ENCODE measurements at places on chromosomes 13 and 19. TPM values are rescaled to one million over a fixed set of nuclear protein-coding genes. Genes with fewer than 3 reads are reported as not detected.

- no peak overlapping the region for H3K4me3 ChIP-seq
- H3K27ac ChIP-seq: no peak overlapping the region
- no peaks in the 10 kb centered on the region for H3K36me3 ChIP-seq
- no peak for DNase-seq
- no peaks in the 10 kb centered on the region for H3K27me3 ChIP-seq
These were observed 577.2 kb downstream of the SLITRK5 start for GRCh38 chr13:88248393-88248792.

SLC10A2 gene
- not detected for total RNA-seq

DNA sequence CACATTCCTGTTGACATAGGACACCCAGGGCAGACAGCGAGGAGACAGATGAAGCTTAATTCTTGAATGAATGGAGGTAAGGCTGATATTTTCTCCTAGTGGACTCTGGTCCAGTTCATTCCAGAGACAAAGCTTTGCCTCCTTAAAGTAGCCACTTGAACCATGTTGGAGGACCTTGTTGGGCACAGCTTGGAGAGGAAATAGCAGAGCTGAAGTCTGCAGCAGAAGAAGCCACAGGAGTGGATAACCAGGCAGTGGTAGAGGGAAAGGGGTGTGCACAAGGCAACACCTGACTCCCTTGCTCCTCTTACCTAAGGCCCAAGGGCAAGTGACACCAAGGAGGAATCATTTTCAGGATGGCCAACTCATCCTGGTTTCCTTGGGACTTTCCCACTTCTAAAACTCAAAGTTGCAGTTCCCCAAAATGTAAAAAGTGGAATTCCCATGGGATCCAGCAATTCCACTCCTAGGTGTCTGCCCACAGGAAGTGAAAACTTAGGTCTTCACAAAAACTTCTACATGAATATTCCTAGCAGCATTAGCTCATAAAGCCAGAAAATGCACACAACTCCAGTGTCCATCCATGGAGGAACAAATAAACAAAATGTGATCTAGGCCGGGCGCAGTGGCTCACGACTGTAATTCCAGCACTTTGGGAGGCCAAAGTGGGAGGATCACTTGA is 6.6 kb upstream of the RFX2 start:
- no peak overlapping the region for H3K4me3 ChIP-seq
- no peak overlapping the region for H3K27ac ChIP-seq
- no peaks in the 10 kb centered on the region for H3K4me1 ChIP-seq

MAP4K1 gene
- 205 TPM for total RNA-seq

EBI3 gene
- total RNA-seq: 14.2 TPM

Measured in activated CD4-positive, alpha-beta memory T cell treated with anti-CD3 and anti-CD28 coated beads for 36 hours (primary cell).